ENCODE measurements at places on chromosomes 3 and 15.

DNA sequence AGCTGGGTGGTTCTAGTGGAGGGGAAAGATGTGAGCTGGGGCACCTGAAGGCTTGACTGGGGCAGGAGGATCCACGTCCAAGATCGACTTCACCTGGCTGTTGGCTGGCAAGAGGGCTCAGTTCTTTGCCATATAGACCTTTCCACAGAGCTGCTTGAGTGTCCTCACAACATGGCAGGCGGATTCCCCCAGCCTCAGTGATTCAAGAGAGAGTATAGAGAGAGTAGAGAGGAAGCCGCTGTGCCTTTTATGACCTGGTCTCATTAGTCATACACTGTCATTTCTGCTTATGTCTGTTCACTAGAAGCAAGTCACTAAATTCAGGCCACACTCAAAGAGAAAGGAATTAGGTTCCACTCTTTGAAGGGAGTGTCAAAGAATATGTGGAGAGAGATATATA lies 101.6 kb downstream of the APBA2 start:
- no peak for DNase-seq

GRCh38 chr3:125110876-125111480 lies 55.2 kb upstream of the HEG1 start:
- DNase-seq, result no peak

DNA sequence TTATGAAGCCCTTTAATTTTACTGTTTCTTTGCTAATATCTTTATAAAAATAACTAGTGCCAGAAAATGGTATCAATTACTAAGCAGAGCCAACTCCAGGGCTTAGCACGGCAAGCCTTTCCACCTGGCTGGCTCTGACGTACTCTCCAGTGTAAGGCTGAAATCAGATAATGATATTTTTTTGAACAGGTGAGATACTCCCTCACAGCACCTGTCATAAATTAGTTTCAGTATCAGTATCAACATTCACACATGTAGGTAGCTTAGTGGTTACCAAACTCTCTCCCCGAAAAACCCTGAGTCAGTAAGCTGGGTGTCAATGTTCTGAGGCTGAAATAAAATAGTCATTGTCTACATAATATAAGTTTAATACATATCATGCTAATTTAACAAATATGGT lies 710.1 kb downstream of the SQOR start:
- DNase-seq, result no peak

- DNase-seq, result no peak
Observed at GRCh38 chr3:191702121-191702520, 241.2 kb downstream of the PYDC2 start.

GRCh38 chr3:160401291-160402095 lies 2.0 kb downstream of the SMC4 start:
- DNase-seq, result no peak

DNA sequence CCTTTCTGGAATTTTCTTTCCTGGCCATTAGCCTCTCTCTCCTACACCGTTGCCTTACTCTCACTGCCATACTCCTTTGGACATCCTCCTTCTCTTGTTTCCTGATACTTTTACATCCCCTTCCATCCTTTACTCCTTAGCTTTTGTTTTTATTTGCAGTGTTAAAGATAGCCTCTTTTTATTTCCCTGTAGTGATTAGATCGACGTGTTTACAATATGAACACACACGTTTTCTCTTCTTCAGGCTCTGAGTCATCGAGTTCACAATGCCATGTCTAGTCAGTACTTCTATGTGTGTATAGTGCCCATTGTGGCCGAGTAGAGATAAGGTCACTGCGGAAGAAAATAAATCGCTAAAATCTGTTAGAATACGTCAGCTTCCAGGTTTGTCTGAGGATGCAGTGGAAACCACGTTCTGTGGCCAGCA lies 208.5 kb downstream of the LPP start:
- no peak for DNase-seq

DNA sequence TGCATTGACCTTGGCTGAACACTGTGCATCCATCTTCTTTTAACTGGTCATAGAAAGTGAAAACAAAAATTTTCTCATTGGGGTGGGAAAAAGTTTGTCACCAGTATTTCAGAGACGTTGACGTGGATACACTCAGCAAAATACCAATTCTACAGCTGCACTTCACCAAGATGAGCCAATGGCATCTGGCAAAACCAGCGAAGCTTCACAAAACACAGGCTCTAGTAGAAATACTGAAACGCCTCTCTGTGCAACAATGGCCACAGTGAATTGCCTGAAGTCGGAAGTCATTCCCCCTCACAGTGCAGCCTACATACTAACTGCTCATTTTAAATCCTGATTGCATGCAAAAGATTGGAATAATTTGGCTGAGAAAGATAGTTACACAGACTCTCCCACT lies 17.0 kb downstream of the PCYT1A start:
- DNase-seq, result no peak

DNA sequence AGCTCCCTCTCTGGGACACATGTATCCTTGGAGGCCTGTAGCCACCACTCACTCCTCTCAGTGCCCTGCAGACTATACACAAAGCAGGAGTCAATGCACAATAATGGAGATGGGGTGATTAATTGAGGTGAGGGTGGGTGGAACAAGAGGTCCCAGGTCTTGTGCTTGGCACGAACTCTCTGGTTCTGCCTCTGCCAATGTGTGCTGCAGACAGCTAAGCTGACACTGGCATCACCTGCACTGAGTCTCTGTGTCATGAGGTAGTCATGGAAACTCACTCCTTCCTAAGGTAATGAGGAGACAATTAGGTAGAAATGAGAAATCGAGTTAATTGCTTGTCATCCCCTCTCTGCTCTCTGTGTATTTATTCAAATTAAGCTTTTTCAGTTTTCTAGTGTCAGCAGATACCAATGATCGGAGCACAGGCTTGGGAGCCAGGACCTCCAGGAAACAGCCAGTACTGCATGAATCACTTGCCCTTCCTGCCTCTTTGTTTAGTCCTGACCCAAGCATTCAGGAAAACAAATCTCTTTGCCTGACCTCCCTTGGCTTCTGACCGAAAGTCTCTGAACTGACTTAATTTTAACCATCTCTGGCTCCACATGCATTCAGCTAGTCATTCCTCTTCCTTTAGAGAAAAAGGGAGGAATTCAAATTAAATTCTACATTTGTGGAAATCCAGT lies 56.7 kb downstream of the DRD3 start:
- no peak for DNase-seq

GRCh38 chr3:46261926-46262594 lies 19.8 kb downstream of the CCR3 start:
- no peak for DNase-seq

- no peak for DNase-seq
Observed at GRCh38 chr3:45572755-45573154, 21.8 kb upstream of the LIMD1 start.

GRCh38 chr3:179324270-179324754 lies 1.5 kb downstream of the ZNF639 start:
- DNase-seq, result no peak

DNA sequence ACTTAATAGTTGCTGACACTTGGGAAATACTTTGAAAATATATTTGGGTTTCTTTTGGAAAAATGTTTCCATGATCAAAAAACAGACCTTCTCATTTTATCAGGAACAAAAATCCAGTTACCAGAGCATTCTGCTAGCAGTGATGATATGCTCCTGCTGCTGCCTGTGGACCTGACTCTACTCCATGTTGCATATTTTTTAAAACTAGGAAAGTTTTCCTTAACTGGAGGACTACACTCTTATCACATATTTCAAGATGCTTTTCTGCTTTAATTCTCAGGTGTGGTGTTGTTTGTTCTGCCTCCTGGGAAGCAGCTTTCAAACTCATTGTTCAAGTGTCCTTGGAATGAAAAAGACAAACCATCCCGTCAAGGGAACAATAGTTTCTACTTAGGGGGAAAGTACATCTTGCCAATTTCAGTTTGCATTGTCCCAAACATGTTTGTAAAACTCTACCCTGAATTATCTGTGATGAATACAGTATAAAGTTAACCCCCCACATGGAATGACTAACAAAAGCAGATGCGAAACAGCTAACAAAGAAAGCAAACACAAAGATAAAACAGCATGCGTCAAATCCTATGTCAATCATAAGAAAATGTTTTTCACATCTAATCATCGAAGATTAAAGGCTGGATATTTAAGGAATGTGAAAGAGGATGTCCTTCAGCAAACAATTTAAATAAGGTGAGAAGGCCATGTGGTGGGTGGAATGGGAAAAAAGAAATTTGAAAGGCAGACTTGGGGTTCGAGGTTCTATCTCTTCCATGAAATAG lies 40.1 kb upstream of the PSMD6 start:
- DNase-seq, result no peak

DNA sequence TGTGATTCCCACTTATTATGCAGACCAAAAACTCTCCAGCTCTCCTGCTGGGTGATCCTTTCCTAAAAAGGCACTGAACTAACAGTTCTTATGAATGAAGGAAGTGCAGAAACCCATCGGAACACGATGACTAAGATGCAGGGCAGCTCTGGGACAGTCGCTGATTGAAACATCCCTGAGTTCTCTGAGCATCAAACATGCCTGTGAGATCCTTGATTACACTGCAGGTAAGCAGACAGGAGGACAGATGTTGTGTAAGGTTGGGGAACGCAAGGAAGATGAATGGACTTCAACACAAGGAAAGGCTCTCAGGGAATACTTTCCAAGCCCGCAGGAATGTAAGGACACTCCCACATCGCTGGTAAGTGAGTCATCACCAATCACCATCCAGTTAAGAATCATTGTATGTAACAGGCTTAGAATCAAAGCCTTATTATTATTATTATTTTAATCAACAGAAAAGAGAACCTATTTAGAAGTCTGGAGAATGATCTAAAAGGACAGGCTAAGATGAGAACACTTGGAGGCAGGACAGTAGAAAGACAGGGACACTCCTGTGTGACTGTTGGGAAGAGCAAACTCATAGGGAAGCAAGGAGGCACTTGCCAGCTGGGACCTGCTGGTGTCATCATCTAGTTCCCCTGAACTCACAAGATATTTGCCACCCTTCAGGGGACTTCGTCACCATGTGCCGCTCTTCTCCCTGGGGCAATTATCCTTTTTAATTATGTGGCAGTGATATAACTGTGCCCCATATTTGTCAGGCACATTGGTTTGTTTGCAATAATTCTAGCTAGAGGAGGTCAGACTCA lies 26.0 kb downstream of the TMEM158 start:
- no peak for DNase-seq

DNA sequence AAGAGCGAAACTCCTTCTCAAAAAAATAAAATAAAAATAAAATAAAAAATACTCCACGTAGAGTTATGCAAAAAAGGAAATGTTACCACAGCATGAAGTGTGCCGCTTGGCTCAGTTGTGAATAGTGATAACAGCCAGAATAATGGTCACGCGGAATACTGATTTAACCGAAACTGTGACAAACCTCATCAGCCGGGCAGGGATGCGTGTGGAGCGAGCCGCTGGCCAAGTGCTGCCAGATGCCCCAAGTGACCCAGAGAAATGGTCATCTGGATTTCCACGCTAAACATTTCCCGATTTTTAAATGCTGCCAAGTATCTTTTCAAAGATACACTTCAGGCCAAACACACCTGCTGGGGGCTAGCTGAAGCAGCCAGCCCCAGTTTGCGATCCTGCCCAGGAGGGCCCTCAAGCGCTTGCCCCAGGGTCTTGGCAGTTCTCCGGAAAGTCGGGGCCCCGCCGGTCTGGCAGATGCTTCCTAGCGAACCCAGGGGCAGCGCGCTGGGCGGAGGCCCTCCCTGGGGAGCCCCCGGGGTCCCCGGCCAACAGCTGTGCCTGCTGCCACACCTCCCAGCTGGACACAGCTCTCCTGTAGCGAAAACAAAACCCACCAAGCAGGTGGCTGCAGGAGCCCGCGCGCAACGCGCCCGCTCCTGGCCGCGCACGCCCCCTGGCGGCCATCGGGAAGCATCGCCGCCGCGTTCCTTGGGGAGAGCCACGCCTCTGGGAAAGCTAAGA lies 35.1 kb downstream of the CMTM6 start:
- peak; percentile 66 for DNase-seq

DNA sequence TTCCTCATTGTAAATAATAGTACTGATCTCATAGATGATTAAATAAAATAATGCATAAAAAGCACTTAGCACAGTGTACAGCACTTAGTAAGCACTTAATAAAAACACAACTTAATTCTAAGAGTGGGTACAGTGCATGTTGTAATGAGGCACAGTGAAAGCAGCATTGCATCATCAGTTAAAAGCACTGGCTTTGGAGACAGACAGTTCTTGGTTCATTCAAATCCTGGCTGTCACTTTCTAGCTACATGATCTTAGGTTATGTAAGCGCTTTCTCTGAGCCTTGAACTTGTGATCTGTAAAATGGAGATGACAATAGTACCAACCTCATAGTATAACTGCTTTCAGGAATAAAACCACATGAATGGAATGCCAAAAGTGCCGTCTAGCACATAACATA lies 151.5 kb downstream of the DPH6 start:
- DNase-seq, result no peak

- no peak for DNase-seq
Observed at GRCh38 chr3:152104847-152105415, 163.8 kb upstream of the MBNL1 start.

GRCh38 chr3:182902236-182902635 lies 78.1 kb downstream of the DCUN1D1 start:
- no peak for DNase-seq

DNA sequence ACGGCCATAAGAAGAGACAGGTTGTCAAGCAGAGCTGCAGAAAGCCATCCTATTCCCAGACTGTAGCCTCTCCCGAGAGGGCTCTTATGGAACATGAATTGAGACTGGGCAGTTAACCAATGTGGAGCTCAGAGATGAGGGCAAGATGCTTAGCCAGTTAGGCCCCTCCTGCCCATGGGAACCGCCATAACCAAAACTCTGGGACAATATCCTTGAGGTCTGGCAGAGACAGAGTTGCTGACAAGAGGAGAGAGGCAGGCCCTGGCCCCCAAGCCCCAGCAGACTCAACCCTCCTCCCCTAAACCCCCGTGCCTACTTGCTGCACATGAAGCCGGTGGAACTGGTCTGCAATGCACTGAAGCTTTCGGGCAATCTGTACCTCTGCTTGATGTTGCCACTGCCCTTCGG lies 4.8 kb downstream of the BMF start:
- DNase-seq, result no peak

GRCh38 chr3:13544293-13544831 lies 4.6 kb upstream of the FBLN2 start:
- no peak for DNase-seq

GRCh38 chr3:111238885-111239284 lies 167.3 kb downstream of the NECTIN3 start:
- DNase-seq, result no peak

- no peak for DNase-seq
Observed at GRCh38 chr3:176920766-176921160, 276.5 kb downstream of the TBL1XR1 start.

DNA sequence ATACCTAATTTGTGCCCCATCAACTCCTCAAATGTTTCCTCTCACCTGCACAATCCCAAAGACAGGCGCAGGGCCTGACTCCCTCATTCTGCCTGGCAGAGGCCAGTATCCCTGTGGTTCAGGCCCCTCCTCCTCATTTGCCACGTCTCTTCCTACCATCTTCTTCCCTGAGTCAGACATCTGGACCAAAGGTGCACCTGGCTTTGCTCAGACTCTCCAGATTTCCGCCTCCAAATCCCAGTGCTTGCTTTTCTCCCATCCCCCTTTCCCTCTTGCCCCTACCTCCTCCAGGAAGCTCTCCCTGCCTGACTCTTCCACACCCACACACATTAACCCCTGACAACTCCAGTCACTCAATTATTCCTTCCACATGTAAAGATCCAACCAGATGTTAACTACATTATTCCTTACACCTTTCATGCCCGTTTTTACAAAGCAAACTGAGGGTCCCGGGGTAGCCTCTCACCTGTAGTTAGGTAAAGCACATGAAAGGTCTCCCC lies 19.6 kb downstream of the SEMA7A start:
- DNase-seq, result no peak
